ENCODE measurements at places on chromosomes 4 and X. TPM values are rescaled to one million over a fixed set of nuclear protein-coding genes. Genes with fewer than 3 reads are reported as not detected.

- no peak overlapping the region for H3K4me3 ChIP-seq
- DNase-seq: no peak
- peaks cover 8% of the 10 kb centered on the region for H3K4me1 ChIP-seq
Measured at GRCh38 chr4:107988763-107989035, 990 bp upstream of the HADH start.

- peaks cover 36% of the 10 kb centered on the region for H3K4me1 ChIP-seq
- DNase-seq: no peak
- peaks cover 6% of the 10 kb centered on the region for H3K27me3 ChIP-seq
- H3K36me3 ChIP-seq: peaks cover 4% of the 10 kb centered on the region
- H3K4me3 ChIP-seq: no peak overlapping the region
Measured at GRCh38 chrX:153778684-153779101, 2.1 kb upstream of the SRPK3 start.

- no peak for DNase-seq
- H3K4me1 ChIP-seq: no peaks in the 10 kb centered on the region
- no peak overlapping the region for H3K27ac ChIP-seq
- no peak overlapping the region for H3K4me3 ChIP-seq
- peaks cover 6% of the 10 kb centered on the region for H3K27me3 ChIP-seq
Measured at GRCh38 chrX:112738347-112739033, 58.8 kb upstream of the LHFPL1 start.

GRCh38 chr4:77036206-77036605, 39.6 kb downstream of the CCNI start:
- no peak overlapping the region for H3K27ac ChIP-seq
- no peaks in the 10 kb centered on the region for H3K4me1 ChIP-seq
- no peak overlapping the region for H3K4me3 ChIP-seq
- no peaks in the 10 kb centered on the region for H3K27me3 ChIP-seq

GRCh38 chrX:12292996-12293765, 154.9 kb downstream of the FRMPD4 start:
- peaks cover 6% of the 10 kb centered on the region for H3K27me3 ChIP-seq
- H3K4me3 ChIP-seq: no peak overlapping the region
- DNase-seq: no peak
- no peaks in the 10 kb centered on the region for H3K36me3 ChIP-seq

DNA sequence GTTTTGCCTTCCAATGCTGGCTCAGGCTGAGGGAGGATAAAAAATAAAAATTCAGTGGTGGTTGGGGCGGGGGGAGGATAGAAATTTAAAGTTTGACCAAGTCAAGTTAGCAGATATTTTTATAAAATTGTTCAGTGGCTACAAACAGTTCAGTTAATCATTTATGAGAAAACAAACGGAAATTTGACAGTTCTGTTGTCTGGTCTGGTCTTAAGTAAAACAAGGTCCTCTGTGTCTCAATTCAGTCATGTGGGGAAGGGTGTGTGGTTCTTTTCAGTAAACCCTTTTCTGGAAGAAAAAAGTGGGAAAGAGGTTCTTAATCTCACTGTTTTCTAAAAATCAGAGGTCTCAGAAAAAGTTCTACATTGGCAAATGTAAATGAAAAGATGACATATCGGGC, 409.1 kb upstream of the SPANXN4 start:
- no peak for DNase-seq
- H3K4me1 ChIP-seq: no peaks in the 10 kb centered on the region
- H3K36me3 ChIP-seq: no peaks in the 10 kb centered on the region
- H3K4me3 ChIP-seq: no peak overlapping the region

DNA sequence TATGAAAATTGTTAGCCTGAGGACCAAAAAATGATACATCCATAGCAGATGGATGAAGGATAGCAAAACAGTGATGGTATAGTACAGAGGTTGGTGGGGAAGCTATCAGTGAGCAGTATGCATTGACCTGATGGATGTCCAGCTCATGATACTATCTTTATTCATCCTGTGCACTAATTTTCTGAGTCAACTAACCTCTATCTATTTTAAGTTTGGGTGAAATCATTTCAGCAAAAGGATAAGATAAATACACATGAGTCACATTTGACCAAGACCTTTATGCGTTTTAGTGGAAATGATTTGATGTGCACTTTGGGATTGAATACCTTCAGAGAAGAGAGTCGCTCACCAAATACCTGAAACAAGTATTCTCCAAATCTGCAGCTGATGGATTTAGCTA, 351.0 kb upstream of the NR3C2 start:
- H3K27ac ChIP-seq: no peak overlapping the region
- H3K27me3 ChIP-seq: no peaks in the 10 kb centered on the region
- H3K4me1 ChIP-seq: peaks cover 2% of the 10 kb centered on the region
- no peaks in the 10 kb centered on the region for H3K36me3 ChIP-seq
- DNase-seq: no peak

The WDR17 gene
- 0.22 TPM for total RNA-seq

The XAGE2 gene
- total RNA-seq: 0.27 TPM

The CYP2U1 gene
- total RNA-seq: 6.1 TPM
